Uterus (tissue), 4 donors: ENCODE measurements at places on chromosomes 5 and 9. TPM values are rescaled to one million over a fixed set of nuclear protein-coding genes. Genes with fewer than 3 reads are reported as not detected.

Gene LHX3
- total RNA-seq = not detected

Gene LRRTM2
- 0.55 TPM for total RNA-seq

Gene TPPP
- total RNA-seq = 1.7 TPM

DNA sequence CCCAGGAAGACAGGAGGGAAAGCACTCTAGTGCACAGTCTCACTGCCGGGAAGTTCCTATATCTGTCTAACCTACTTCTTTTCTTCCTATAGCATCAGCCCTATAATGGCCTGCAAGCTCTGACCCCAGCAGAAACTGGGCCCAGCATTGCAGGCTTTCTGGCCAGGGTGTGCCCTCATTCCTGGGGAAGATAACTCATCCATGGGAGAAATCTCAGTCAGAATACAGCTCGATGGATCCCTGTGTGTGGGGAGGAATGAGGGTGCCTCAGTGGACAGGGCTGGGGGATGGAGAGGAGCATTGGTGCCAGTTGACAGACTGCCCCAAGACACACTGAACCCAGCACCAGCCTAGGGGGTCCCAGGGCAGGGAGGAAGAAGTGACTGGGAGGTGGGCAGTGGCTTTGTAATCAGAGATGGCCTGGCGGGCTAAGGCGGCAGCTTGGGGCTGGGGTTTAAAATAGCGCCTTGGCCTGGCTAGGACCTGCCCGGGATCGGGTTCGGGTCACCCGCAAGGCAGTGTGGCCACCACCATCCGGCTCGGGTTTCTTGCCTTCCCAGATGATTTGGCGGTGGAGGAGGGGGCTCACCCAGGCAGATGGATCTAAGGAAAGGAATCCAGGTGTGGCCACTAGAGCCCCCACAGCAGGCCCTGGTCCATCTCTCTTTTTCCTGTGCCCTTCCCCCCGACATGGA is 7.6 kb upstream of the CXXC5 start:
- H3K36me3 ChIP-seq = no peaks in the 10 kb centered on the region
- no peak overlapping the region for H3K27ac ChIP-seq
- no peak overlapping the region for H3K4me3 ChIP-seq
- H3K27me3 ChIP-seq = no peaks in the 10 kb centered on the region

- no peaks in the 10 kb centered on the region for H3K27me3 ChIP-seq
- no peak for DNase-seq
- no peak overlapping the region for H3K4me3 ChIP-seq
- no peak overlapping the region for H3K27ac ChIP-seq
Observed at GRCh38 chr9:12851341-12852090, 76.7 kb downstream of the LURAP1L start.

Gene PTGS1
- total RNA-seq = 11.8 TPM
